ENCODE measurements at places on chromosomes 4 and X.

DNA sequence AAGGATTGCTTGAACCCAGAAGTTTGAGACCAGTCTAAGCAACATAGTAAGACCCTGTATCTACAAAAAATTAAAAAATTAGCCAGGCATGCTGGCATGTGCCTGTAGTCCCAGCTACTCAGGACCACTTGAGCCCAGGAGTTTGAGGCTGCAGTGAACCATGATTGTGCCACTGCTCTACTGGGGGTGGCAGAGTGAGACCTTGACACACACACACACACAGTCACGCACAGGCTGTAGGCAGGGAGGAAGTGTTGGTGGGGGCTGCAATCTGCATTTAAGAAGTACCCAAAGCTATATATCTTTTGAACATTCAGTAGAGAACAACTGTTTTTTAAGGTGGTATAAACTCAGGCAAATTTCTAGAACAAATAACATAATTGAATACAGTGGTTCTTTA lies 7.2 kb downstream of the SCRG1 start:
- DNase-seq = no peak

DNA sequence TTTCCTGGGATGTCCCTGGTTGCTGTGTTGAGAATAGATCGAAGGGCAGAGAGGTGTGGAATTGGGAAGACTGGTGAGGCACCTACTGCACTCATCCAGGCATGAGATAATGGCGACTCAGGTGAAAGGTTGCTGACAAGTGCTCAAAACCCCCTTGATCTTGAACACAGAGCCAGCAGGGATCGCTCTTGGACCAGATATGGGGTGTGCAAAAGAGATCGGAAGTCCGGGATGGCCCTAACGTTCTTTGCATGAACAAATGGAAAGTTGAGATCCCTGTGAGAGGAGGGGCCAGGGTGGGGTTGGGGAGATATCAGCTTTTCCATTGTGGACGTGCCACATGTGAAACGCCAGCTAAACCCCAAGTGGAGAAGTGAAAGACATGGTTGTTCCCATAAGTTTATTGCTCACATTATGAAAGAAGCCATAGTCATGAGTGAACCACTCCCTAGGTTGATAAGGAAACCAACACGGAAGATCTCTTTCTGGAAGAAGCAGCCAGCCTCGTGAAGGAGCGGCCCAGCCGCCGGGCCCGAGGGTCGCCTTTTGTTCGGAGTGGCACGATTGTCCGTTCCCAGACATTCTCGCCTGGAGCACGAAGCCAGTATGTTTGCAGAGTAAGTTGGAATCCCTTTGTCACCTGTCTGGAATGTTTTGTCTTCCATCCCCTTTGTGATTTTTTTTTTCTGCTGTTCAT lies 22.6 kb upstream of the CLCN4 start:
- DNase-seq = no peak

GRCh38 chrX:19889582-19890342 lies 2.4 kb upstream of the SH3KBP1 start:
- no peak for DNase-seq

GRCh38 chrX:138669693-138670092 lies 41.8 kb downstream of the FGF13 start:
- no peak for DNase-seq

GRCh38 chr4:85147481-85148076 lies 181.1 kb upstream of the WDFY3 start:
- DNase-seq = peak; percentile 49

- DNase-seq = no peak
Measured at GRCh38 chr4:179417357-179417756, 1975.1 kb upstream of the AGA start.

- no peak for DNase-seq
Measured at GRCh38 chrX:18537524-18537923, 112.1 kb downstream of the CDKL5 start.

DNA sequence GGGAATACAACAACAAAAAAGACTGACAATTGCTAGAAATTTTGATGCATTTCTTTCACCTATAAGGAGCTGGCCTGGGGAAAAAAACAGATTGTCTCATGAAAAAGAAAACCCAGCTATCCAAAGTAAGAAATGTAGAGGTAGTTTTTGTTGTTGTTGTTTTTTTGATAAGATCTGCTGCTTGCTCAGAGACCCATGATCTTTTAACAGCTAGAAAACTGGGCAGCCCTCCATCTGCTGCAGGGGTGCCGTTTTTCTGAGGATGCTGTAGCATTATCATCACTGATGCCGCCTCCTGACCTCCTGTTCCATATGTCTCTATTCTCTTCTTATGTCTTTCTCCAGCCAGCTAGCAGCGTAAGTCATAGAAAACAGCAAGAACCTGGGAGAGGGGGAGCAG lies 98.3 kb downstream of the BMPR1B start:
- DNase-seq = no peak

GRCh38 chrX:107729558-107730297 lies 45.9 kb downstream of the TSC22D3 start:
- no peak for DNase-seq

GRCh38 chrX:10050481-10050880 lies 83.3 kb downstream of the CLDN34 start:
- DNase-seq = no peak

Measured in NCI-H1048 (cell line).